ENCODE measurements at places on chromosomes 6 and 20.

GRCh38 chr6:17505062-17505476, 95.0 kb upstream of the FAM8A1 start:
- no peaks in the 10 kb centered on the region for H3K36me3 ChIP-seq
- H3K27ac ChIP-seq, result no peak overlapping the region
- DNase-seq, result no peak
- no peaks in the 10 kb centered on the region for H3K27me3 ChIP-seq

DNA sequence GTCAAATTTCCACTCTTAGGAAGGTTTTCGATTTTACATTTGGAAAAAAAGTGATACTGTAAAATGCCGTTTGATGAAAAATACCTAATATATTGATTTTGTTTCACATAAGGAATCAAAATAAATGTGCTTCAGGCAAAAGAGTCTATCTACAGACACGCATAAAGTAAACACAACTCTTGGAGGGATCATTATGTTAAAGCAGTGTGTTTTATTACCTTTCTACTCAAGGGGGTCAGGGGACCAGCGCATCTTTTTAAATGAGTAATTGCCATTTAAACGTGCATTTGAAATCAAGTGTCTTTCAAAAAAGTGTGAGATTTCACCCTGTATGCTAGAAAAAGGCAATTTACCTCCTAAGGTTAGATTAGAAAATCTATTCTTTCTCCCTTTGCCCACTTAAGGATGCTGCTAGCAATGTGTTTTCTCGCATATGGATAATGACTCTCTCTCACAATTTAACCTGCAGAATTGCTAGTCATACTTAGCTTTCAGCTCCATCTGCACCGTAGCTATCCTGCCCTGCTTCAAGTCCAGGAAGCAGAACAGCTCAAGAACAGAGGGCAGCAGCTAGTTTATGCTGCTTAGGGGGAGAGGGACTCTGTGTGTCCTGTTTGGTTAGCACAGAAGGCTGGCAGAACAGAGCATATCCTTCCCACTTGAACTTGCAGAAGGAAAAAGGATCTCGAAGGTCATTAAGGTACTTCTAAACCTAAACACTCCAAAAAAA, 35.0 kb downstream of the NKAIN2 start:
- H3K27ac ChIP-seq, result no peak overlapping the region
- no peak overlapping the region for H3K4me3 ChIP-seq
- no peaks in the 10 kb centered on the region for H3K4me1 ChIP-seq
- H3K27me3 ChIP-seq, result no peaks in the 10 kb centered on the region

DNA sequence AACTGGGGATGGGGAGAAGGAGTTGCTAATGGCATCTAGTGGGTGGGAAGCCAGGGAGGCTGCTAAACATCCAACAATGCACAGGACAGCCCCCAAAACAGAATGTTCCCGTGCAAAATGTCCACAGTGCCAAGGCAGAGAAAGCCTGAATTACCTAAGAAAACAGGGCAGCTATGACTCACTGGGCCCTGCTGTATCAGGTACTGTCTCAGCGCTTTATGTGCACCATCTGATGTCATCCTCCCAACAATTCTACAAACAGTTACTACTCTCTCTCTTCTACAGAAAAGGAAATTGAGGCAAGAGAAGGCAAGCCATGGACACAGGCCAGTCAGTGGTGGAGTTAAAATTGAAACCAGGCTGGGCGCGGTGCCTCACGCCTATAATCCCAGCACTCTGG, 3.1 kb downstream of the YTHDF1 start:
- H3K36me3 ChIP-seq, result peaks cover 13% of the 10 kb centered on the region
- peaks cover 15% of the 10 kb centered on the region for H3K4me1 ChIP-seq
- no peak for DNase-seq
- no peaks in the 10 kb centered on the region for H3K27me3 ChIP-seq

DNA sequence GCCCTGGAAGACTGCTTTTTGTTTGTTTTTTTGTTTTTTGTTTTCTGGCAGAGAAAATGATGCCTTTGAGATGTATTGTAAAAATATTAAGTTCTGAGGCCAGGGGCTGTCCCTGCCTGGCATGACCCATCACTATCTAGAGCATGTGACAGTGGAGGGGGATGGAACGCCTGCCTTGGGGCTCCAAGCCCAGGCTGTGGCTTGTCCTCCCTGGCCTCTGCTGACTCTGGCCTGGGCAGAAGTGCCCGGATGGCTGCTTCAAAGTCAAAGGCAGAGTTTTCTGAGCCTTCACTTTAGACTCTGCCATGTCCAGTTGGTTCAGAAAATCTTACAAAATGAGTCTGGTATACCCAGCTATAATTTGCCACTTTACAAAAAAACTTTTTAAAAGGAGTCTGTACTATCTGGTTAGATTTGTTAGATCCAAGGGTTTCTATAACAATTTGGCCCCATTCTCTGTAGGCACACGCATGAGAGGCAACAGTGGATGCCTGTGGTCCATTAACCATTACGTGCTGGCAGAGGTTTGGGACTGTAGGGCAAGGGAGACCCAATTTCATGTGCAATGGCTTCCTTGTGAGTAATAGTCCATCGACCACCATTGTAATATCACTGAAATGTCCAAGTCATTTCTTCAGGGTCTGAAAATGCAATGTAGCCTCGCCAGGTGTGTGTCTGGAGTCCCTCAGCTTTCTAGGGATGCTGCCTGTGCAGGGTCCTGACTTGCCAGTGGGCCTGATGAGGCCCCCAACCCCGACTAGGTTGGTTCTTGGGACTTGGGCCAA, 8.3 kb downstream of the PPP1R3G start:
- no peak overlapping the region for H3K27ac ChIP-seq
- H3K27me3 ChIP-seq, result peaks cover 2% of the 10 kb centered on the region
- no peak for DNase-seq
- no peak overlapping the region for H3K4me3 ChIP-seq

DNA sequence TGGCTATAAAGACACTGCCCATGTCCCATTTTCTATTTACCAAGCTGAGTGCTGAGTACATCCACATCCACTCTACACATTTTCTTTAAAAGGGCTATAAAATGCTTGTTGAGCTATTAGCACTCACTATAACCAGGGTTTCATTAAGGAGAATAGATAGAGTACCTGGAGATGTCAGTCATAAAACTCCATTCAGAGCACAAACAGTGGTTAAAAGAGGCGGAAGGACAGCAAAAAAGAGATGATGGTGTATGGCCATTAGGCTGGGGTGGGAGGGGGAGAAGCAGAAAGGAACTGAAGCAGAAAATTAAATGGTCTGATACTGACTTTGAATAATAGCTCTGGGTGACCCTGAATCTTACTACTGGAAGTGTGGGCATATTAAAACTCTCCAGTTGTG, 609.9 kb upstream of the MAP3K7 start:
- H3K27me3 ChIP-seq, result no peaks in the 10 kb centered on the region
- H3K27ac ChIP-seq, result no peak overlapping the region
- no peak for DNase-seq
- H3K4me1 ChIP-seq, result no peaks in the 10 kb centered on the region
- no peak overlapping the region for H3K4me3 ChIP-seq
- no peaks in the 10 kb centered on the region for H3K36me3 ChIP-seq

DNA sequence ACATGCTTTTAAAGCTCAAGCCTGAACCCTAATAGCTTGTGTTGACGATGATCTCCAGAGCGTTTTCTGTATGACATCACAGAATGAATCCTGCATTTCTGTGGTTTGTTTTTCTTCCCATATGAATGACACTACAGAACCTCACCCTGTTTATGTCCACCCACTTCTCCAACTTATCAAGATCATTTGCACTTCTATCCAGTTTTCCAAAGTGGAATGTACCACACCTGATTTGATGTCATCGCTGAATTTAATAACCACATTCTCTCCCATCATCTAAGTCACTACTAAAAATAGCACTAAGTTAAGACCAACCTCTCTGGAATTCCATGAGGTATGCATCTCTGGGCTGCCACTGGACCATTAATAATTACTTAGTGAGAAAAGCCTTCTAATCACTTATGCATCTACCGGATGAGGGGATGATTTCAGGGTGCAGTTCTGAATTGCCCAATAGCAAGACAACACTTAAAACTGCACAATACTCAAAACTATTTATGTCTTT, 33.3 kb upstream of the CITED2 start:
- no peaks in the 10 kb centered on the region for H3K4me1 ChIP-seq
- H3K4me3 ChIP-seq, result no peak overlapping the region
- no peak for DNase-seq
- no peaks in the 10 kb centered on the region for H3K27me3 ChIP-seq
- no peak overlapping the region for H3K27ac ChIP-seq
- no peaks in the 10 kb centered on the region for H3K36me3 ChIP-seq

DNA sequence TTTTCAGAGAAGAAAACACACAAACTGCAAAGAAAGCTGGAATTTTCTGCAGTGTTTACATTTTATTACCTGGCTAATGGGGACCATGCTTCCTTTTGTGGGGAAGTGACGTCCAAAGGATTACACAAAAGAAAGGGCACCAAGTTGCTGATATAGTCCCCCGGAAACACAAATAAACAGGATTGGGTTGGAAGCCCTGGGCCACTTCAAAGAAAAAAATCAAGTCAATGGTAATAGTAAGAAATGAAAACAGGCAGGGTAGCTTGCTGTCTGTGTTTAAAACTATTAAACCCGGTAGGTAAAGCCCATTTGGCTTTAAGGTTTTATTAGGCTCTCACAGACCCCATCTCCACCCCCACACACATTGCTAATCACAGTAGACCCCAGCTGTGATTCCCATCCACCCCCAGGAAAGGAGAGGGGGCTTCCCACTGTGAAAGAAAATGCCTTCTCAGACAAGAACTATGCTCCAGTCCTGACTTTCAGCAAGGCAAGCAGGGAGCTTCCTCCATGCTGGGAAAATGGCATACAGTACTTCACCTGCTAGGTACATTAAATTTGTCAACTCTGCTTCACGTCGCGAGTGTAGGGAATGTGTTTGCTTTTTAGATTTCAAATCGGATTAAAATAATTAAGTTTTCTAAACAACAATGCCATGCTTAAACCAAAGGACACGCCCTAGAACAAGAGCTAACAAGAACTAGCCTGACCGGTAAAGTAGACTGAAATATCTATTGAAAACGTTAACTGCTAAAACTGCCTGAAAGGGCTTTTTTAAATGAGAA, 1.1 kb downstream of the PERP start:
- H3K4me1 ChIP-seq, result 0 out of 2 replicates have a peak, but pooled peaks cover 5% of the 10 kb centered on the region
- DNase-seq, result no peak
- no peak overlapping the region for H3K4me3 ChIP-seq

DNA sequence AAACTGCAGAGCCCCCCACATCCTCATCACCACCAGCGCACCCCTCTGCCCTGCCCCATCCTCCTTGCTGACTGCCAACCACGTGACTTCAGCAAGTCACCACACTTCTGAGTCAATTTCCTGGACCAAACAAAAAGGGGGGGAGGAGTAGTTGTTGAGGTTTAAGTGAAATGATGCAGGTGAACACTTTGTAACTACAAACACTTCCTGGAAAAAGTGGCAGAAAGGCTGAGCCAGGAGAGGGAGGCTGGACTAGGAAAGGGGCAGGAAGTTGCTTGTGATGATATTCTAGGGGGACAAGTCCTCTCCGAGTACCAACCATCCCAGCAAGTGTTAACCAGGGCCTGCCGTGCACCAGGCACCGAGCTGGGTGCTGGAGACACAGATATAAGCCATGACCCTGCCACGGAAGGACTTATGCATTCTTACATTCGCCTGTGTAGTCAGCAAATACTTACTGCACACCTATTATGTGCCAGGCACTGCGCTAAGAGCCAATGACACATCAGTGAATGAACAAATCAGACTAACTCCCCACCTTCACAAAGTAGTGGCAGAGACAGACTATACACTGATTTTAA, 67.3 kb downstream of the PREX1 start:
- H3K4me1 ChIP-seq, result peaks cover 53% of the 10 kb centered on the region
- H3K36me3 ChIP-seq, result peaks cover 2% of the 10 kb centered on the region
- peak overlapping the region; percentile 77 for H3K27ac ChIP-seq
- H3K27me3 ChIP-seq, result no peaks in the 10 kb centered on the region
- H3K4me3 ChIP-seq, result peak overlapping the region; percentile 43

- H3K4me3 ChIP-seq, result no peak overlapping the region
- DNase-seq, result no peak
- H3K36me3 ChIP-seq, result no peaks in the 10 kb centered on the region
- peaks cover 23% of the 10 kb centered on the region for H3K4me1 ChIP-seq
- H3K27me3 ChIP-seq, result no peaks in the 10 kb centered on the region
These were observed 43.2 kb upstream of the NOTCH4 start for GRCh38 chr6:32267035-32267434.

- no peaks in the 10 kb centered on the region for H3K27me3 ChIP-seq
- no peak for DNase-seq
- H3K27ac ChIP-seq, result no peak overlapping the region
- no peaks in the 10 kb centered on the region for H3K36me3 ChIP-seq
These were observed 6.2 kb downstream of the ENPP1 start for GRCh38 chr6:131813991-131814390.

GRCh38 chr6:43093436-43094289, 17.5 kb downstream of the PTK7 start:
- no peak overlapping the region for H3K4me3 ChIP-seq
- H3K27me3 ChIP-seq, result no peaks in the 10 kb centered on the region
- no peak for DNase-seq
- H3K27ac ChIP-seq, result no peak overlapping the region
- H3K4me1 ChIP-seq, result peaks cover 19% of the 10 kb centered on the region

GRCh38 chr20:8356806-8357205, 224.7 kb downstream of the PLCB1 start:
- H3K4me1 ChIP-seq, result no peaks in the 10 kb centered on the region
- H3K27ac ChIP-seq, result no peak overlapping the region
- H3K36me3 ChIP-seq, result no peaks in the 10 kb centered on the region

GRCh38 chr6:85593438-85594196, at the start of gene SNX14:
Gene SNX14, minus strand, starts transcription at chr6:85593858. Its CDS starts 140 bp downstream, at chr6:85593718.
- peak; percentile 86 for DNase-seq
- H3K27me3 ChIP-seq, result no peaks in the 10 kb centered on the region
- peak within 1 kb of the TSS; percentile 95 for H3K4me3 ChIP-seq
- H3K27ac ChIP-seq, result peak within 1 kb of the TSS; percentile 67

DNA sequence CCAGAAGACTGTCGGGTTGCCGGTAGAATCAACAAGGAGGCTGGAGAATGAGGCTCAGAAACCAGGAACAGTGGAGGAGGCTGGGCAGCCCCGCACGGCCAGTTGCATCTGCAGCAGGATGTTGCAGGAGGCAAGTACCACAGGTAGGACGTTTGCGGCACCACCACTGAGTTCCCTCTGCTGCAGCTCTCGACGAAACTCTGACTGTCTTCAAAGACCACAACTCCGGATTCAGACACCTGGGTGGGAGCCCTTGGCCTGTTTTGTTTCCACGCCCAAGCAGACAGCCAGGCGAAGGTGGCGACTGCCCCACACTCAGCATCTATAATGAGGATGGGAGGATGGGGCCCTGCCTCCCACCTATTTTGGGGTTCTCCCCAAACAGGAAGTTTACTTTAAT, 218.2 kb downstream of the ZDHHC14 start:
- DNase-seq, result no peak
- H3K4me3 ChIP-seq, result no peak overlapping the region
- peaks cover 2% of the 10 kb centered on the region for H3K36me3 ChIP-seq
- H3K27ac ChIP-seq, result no peak overlapping the region
- H3K4me1 ChIP-seq, result no peaks in the 10 kb centered on the region

DNA sequence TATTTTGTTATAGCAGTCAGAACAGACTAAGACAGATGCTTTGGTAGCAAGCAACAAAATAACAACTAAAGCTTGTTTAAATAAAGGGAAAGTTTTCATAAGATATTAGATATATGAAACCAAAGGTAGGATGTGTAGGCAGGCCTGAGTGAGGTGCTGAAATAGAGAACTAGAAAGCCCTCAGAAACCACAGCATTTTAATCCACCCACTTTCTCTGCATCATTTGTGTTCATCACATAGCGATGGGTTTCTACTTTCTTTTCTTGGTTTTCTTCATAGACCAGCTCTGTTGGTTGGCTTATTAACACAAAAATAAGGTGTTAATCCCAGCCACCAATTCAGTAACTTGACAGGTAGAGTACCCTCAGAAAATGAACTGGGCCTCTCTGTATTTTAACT, 58.6 kb downstream of the RPS12 start:
- DNase-seq, result peak; percentile 57
- no peaks in the 10 kb centered on the region for H3K36me3 ChIP-seq
- H3K4me1 ChIP-seq, result peaks cover 13% of the 10 kb centered on the region
- H3K27ac ChIP-seq, result no peak overlapping the region
- no peak overlapping the region for H3K4me3 ChIP-seq
